ENCODE measurements at places on chromosomes 11 and 22.

DNA sequence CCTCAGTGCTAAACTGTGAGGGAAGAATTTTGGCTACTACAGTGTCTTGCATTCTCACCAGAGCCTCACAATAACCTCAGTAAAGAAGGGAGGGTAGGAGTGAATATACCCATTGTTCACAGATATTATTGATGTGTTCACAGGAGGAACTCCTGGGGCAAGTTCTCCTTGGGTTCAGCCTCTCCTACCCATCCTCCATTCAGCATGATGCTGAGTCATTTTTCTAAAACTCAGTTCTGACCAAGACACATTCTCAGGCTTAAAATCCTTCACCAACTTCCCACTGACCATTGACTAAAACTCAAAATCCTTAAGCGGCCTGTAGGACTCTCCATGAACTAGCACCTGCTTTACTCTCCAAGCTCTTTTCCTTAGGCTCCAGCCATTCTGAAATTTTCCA is 48.7 kb downstream of the SYTL2 start:
- no peak for DNase-seq
- H3K4me3 ChIP-seq, result no peak overlapping the region
- H3K36me3 ChIP-seq, result no peaks in the 10 kb centered on the region
- no peaks in the 10 kb centered on the region for H3K27me3 ChIP-seq
- no peak overlapping the region for H3K27ac ChIP-seq

GRCh38 chr11:119747868-119748660 is 19.1 kb upstream of the NECTIN1 start:
- no peak overlapping the region for H3K27ac ChIP-seq
- DNase-seq, result no peak
- H3K4me3 ChIP-seq, result no peak overlapping the region
- H3K27me3 ChIP-seq, result peaks cover 51% of the 10 kb centered on the region

- H3K4me3 ChIP-seq, result no peak overlapping the region
- DNase-seq, result no peak
- H3K36me3 ChIP-seq, result no peaks in the 10 kb centered on the region
- H3K4me1 ChIP-seq, result no peaks in the 10 kb centered on the region
Observed at GRCh38 chr11:22173532-22173931, 19.4 kb upstream of the ANO5 start.

GRCh38 chr11:130629039-130629438 is 180.6 kb downstream of the ADAMTS15 start:
- H3K36me3 ChIP-seq, result no peaks in the 10 kb centered on the region
- no peaks in the 10 kb centered on the region for H3K4me1 ChIP-seq
- H3K27me3 ChIP-seq, result no peaks in the 10 kb centered on the region
- no peak overlapping the region for H3K4me3 ChIP-seq

GRCh38 chr22:42655693-42656092 is 6.5 kb upstream of the CYB5R3 start:
- no peaks in the 10 kb centered on the region for H3K36me3 ChIP-seq
- no peak for DNase-seq
- H3K27me3 ChIP-seq, result no peaks in the 10 kb centered on the region
- H3K4me1 ChIP-seq, result no peaks in the 10 kb centered on the region

DNA sequence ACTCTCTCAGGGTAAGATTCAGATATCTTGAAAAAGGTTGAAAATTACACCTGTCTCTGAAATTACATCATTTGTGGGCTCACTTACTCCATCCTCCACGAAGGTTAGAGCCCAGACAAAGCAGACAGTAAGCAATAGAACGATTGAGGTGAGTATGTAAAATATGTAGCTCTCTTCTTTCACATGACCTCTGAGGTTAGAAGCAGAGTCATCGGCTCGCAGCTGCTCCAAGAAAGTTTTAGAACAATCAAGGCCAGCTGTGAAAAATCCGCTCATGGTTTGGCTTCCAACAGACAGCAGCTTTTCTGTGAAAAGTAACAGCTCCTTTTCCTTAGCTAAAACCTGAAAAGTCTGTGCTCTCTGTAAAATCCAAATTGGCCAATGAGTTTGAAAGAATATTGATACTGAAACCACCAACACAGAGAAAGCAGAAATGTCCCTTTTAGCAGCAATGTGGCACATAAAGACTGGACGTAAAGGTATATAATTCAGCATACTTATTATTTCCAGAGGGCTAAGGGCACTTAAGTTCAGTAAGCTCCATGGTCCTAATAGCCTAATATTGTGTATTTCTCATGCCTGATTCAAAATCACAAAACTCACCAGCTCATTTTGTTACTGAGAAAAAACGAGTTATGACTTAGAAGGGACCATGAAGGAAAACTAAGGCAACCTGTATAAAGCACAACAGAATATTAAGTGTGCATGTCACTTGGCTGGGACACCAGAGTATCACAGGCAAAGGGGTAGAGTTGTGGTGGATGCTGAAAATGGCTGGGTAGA is 78.2 kb downstream of the FAM76B start:
- H3K36me3 ChIP-seq, result no peaks in the 10 kb centered on the region
- no peak overlapping the region for H3K27ac ChIP-seq
- DNase-seq, result no peak
- H3K27me3 ChIP-seq, result peaks cover 4% of the 10 kb centered on the region
- no peak overlapping the region for H3K4me3 ChIP-seq

Measured in naive thymus-derived CD8-positive, alpha-beta T cell (primary cell).